ENCODE measurements at places on chromosomes 6 and 20. TPM values are rescaled to one million over a fixed set of nuclear protein-coding genes. Genes with fewer than 3 reads are reported as not detected.

DNA sequence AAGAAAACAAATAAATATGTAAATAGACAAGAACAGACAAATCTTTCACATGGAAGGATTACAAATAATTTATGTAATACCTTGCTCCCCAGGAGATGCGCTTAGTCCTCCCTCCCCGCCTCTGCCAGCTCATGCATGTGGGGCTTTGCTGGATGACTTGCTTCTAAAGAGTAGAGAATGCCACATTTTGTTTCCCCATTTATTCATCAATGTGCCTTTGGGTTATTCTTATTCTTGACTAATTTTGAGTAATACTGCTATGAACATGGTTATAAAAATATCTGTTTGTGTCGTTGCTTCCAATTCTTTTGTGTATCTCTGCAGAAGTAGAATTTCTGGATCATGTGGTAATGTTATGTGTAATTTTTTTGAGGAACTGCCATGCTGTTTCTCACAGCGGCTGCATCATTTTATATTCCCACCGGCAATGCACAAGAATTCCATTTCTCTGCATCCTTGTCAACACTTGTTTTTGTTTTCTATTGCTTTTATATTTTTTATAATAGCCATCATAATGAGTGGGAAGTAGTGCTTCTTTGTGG is 23.8 kb upstream of the DUSP22 start:
- DNase-seq, result no peak

GRCh38 chr6:109612268-109612667 is 78.7 kb downstream of the AK9 start:
- DNase-seq, result no peak

GRCh38 chr6:109076377-109076776 is 18.3 kb downstream of the SESN1 start:
- no peak for DNase-seq

DNA sequence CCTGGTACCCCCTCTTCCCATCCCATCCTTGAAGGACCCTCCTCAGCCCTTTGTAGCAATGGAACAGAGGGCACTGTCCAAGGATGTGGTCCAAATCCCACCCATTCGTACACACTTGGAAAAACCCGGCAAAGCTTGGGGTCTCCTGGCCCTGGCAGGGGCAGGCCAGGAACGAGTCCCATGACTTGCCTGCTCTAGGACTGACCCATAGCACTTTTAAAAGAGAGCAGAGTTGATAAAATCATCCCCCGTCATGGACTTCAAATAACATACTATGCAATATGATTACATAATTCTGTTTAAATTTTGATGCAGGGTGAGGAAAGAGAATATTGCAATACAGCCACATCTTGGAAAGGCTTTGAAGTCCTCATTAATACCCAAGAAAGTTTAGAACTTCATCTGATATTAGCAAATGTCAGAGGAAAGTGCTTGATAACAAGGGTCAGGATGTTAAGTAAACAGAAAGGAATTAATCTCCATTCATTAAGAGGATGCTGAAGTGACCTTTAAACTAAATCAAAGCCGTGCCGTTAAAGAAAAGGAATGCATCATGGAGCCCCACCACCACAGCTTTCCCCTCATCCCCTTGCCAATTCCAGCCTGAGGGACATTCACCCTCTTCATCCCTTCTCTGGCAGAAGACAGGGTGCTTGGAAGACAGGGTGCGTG is 60.7 kb upstream of the NXT1 start:
- no peak for DNase-seq

GRCh38 chr6:41591122-41591521 is 44.9 kb downstream of the FOXP4 start:
- no peak for DNase-seq

KIF6 gene
- 0.43 TPM for polyA plus RNA-seq

SHLD1 gene
- polyA plus RNA-seq, result 13.7 TPM

MCCD1 gene
- not detected for polyA plus RNA-seq

SEMG1 gene
- not detected for polyA plus RNA-seq

ZKSCAN8 gene
- 5.5 TPM for polyA plus RNA-seq
